Kidney tubule cell (primary cell): ENCODE measurements at places on chromosomes 7 and 10.

DNA sequence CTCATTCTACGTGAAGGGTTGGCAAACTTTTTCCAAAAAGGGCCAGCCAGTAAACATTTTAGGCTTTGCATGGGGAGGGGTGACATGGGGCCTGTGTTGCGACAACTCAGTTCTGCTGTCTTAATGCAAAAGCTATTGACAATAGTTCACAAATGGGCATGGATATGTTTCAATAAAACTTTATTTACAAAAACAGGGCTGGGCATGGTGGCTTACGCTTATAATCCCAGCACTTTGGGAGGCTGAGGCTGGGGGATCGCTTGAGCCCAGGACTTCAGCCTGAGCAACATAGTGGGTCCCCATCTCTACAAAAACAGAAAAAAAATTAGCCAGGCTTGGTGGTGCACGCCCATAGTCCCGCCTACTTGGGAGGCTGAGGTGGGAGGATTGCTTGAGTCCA is 141.1 kb downstream of the SVIL start:
- DNase-seq: no peak

DNA sequence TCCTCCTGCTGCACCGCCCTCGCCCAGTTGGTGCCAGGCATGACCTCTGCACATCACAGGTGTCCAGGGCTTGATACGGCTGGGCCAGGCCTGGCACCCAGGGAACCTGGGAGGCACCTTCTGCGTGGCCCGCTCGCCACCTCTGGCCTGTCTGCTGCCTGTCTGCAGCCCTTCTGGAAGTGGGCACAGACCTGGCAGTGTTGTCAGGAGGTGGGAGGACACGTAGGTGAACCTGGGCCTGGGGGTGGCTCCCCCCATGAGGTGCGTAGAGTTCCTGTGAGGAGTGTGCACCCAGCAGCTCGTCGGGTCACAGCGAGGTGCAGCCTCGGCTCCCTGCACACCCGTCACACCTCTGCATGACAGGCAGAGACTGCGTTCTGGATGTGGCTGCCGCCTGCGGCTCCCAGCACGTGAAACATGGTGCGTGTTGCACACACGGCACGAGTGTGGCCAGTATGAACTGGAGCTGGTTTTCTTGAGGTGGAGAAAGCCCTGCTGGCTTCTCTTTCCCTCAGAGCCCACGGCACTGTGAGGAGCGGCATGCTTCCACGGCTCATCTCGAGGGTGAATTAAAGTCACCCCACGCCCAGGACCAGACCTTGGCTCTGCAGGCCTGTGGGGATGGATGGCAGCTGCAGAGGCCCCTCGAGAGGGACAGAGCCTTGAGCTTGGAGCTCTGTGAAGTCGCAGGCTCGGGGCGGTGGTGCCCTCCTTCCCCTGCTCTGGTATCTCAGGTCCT is 24.8 kb downstream of the INPP5A start:
- DNase-seq: no peak

DNA sequence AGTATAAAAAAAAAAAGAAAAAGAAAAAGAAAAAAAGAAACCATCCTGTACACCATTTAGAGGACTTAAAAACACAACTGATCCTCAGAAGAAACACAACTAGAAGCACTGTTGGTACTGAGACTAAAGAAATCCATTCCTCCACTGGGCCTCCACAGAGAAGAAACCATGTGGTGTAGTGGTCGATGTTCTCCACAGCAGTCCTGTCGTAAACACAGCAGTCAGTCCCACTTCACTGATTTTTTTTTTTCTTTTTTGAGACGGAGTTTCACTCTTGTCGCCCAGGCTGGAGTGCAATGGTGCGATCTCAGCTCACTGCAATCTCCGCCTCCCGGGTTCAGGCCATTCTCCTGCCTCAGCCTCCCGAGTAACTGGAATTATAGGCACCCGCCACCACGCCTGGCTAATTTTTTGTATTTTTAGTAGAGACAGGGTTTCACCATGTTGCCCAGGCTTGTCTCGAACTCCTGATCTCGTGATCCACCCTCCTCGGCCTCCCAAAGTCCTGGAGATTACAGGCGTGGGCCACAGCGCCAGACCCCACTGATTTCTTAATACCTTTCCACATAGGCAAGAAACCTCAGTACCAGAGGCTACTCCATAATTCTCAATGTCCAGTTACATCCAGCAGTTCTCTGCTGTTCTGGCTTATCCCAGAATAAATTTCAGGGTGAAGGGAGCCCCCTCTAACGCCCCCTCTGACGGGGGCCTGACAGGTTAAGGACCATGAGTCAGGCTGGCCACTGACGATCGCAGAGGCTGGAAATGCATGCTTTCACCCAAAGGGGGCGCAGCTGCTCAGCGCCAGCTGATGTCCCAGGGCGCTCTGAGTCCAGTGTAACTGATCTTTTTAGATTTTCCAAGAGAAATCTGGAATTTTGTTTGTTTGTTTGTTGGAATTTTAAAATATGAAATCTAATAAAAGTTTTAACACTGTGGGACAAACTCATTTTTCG is 24.8 kb upstream of the FFAR4 start:
- peak; percentile 51 for DNase-seq

GRCh38 chr7:151415375-151416105 is 5.7 kb upstream of the WDR86 start:
- no peak for DNase-seq

DNA sequence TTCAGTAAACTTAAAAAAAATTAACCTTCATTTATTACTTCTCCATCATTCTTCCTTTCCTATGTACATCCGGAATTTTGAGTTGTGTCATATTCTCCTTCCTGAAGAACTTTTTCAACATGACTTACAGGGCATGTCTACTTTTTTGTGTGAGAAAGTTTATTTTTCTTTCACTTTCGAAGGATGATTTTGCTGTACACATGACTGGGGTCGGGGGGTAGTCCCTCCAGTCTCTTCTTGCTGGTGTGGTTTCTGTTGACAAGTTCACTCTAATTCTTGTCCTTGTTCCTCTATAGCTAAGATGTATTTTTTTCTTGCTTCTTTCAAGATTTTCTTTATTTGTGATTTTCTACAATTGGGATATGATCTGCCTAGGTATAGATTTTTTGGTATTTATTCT is 55.8 kb downstream of the INPP5A start:
- no peak for DNase-seq

- no peak for DNase-seq
Measured at GRCh38 chr10:46299536-46300369, 13.0 kb downstream of the ANTXRL start.

- DNase-seq: peak; percentile 30
Measured at GRCh38 chr10:72069751-72070526, 18.4 kb downstream of the SPOCK2 start.

DNA sequence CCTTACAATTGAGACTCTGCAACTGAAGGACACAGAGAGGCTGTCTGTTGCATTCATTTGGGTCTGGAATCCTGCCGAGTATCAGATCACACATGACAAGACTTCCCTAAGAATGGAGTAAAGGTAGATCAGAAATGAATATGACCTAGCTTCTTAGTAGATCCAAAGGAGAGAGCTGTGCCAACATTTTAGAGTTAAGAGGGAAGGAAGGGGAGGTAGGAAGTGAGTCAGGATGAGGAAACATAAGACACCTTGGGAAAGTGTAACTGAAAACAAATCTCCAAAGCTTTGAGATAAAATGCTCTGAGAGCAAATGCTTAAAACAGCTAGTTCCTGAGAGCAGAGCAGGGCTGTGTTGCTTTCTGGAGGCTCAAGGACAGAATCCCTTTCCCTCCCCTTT is 6.1 kb upstream of the SLC25A13 start:
- DNase-seq: peak; percentile 49

GRCh38 chr7:3345699-3346481 is 44.8 kb downstream of the SDK1 start:
- DNase-seq: no peak

DNA sequence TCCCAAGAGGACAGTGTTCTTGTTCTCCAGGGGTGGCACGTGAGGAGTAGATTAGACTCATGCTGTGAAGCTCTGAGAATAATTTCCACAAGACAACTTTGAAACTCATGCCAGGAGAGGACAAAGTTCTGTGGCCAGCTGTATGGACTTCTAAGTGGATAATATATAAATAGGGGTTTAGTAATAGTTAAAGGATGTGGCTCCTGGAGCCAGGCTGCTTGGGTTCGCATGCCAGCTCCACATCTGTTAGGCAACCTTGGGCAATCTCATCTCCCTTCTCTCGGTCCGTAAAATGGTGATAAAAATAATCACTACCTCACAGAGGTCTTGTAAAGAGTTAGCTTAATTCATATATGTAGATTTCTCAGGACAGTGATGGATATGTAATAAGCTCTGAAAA is 35.8 kb downstream of the ACSL5 start:
- no peak for DNase-seq

DNA sequence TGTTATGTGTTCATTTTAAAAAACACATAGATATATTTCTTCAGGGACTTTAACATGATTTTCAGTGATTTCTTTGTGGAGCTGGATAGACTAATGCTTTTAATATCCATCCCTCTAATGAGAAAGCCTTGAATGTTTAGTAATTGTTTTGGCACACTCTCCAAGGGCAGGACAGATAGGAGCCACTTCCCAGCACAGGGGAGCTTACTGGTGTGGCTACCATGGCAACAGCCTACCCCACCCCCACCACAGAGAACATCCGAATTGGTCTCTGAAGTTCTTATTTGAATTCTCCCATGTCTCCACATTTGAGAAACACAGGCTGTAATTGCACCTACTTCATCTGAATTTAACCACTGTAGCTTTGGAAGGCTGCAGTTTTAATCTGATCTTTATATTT is 87.7 kb downstream of the PRKG1 start:
- no peak for DNase-seq
